ENCODE measurements at places on chromosomes 16 and 17. TPM values are rescaled to one million over a fixed set of nuclear protein-coding genes. Genes with fewer than 3 reads are reported as not detected.

The RSKR gene
- 8.4 TPM for total RNA-seq

The SLC16A11 gene
- total RNA-seq = 0.13 TPM

The TRAF4 gene
- total RNA-seq = 32.4 TPM

The MC1R gene
- 7.9 TPM for total RNA-seq

The TEX14 gene
- 0.03 TPM for total RNA-seq

The HS3ST4 gene
- total RNA-seq = not detected

The CDR2 gene
- 37.9 TPM for total RNA-seq

The ALG1 gene
- 31.1 TPM for total RNA-seq

The CNTNAP1 gene
- total RNA-seq = 112 TPM

The CCL16 gene
- total RNA-seq = not detected

Measured in smooth muscle cell of the pulmonary artery (primary cell).